ENCODE measurements at places on chromosomes 16 and 17.

- no peak overlapping the region for H3K27ac ChIP-seq
- DNase-seq: no peak
- H3K36me3 ChIP-seq: no peaks in the 10 kb centered on the region
- H3K4me3 ChIP-seq: no peak overlapping the region
- peaks cover 19% of the 10 kb centered on the region for H3K27me3 ChIP-seq
Observed at GRCh38 chr16:58377932-58378331, 14.3 kb upstream of the GINS3 start.

DNA sequence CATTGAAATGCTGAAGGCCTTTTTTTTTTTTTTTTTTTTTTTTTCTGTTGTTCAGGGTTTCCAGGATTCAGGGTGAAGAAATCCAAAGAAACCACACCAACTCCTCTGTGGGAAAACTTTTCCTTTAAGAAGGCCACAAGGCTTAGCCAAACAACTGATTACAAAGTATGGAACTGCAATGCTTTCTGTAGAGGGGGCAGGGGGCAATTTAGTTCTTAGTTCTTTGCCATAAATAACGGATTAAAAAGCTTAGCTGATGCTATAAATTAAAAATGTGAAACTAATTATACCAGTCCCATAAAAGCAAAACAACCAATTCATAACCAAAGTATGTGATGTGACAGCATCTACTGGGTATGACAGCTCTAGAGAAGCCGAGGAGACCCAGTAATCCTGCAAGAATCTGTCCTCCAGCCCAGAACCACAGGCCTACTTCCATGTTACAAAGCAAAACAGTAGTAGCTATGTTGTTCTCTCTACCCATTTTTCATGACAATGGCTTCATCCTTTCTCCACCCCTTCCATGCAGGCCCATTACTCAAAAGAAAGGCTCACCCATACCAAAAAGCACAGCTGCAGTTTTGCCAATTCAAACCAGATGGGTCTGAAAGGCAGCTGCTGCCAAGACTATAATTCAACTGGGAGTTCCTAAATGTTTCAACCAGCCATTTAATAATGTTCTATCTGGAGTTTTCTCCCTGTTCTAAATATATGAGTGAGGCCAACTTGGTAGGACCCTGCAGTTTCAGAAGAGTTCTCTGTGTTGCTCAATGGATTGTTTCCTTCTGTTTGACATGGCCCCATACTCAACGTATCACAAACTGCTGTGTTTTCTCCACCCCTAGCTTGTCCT is 167.1 kb upstream of the ZFHX3 start:
- no peak overlapping the region for H3K4me3 ChIP-seq
- H3K27me3 ChIP-seq: no peaks in the 10 kb centered on the region
- H3K27ac ChIP-seq: no peak overlapping the region

DNA sequence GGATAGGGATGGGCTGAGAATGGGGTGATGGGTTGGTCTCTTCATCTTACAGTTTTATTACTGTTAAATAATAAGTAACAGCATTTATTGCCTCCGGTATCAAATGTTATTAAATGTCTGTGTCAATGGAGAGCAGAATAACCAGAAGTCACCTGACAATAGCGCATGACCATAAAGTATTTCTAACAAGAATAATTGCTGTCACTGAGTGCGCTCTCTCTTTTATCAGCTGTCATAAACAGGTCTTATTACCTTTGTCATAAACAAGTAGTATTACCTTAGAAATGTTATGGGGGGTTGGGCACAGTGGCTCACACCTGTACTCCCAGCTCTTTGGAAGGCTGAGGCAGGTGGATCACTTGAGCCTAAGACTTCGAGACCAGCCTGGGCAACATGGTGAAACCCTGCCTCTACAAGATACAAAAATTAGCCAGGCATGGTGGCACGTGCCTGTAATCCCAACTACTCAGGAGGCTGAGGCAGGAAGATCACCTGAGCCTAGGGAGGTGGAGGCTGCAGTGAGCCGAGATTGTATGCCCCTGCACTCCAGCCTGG is 120.6 kb downstream of the MAP2K6 start:
- H3K27me3 ChIP-seq: no peaks in the 10 kb centered on the region
- H3K36me3 ChIP-seq: peaks cover 8% of the 10 kb centered on the region
- no peak for DNase-seq

- no peaks in the 10 kb centered on the region for H3K36me3 ChIP-seq
- DNase-seq: no peak
- H3K27me3 ChIP-seq: no peaks in the 10 kb centered on the region
- no peak overlapping the region for H3K27ac ChIP-seq
- H3K4me1 ChIP-seq: no peaks in the 10 kb centered on the region
Observed at GRCh38 chr17:50080096-50080480, 15.1 kb upstream of the PDK2 start.

GRCh38 chr17:80615376-80615775 is 70.7 kb downstream of the RPTOR start:
- peaks cover 50% of the 10 kb centered on the region for H3K4me1 ChIP-seq
- H3K4me3 ChIP-seq: no peak overlapping the region
- H3K27me3 ChIP-seq: no peaks in the 10 kb centered on the region

DNA sequence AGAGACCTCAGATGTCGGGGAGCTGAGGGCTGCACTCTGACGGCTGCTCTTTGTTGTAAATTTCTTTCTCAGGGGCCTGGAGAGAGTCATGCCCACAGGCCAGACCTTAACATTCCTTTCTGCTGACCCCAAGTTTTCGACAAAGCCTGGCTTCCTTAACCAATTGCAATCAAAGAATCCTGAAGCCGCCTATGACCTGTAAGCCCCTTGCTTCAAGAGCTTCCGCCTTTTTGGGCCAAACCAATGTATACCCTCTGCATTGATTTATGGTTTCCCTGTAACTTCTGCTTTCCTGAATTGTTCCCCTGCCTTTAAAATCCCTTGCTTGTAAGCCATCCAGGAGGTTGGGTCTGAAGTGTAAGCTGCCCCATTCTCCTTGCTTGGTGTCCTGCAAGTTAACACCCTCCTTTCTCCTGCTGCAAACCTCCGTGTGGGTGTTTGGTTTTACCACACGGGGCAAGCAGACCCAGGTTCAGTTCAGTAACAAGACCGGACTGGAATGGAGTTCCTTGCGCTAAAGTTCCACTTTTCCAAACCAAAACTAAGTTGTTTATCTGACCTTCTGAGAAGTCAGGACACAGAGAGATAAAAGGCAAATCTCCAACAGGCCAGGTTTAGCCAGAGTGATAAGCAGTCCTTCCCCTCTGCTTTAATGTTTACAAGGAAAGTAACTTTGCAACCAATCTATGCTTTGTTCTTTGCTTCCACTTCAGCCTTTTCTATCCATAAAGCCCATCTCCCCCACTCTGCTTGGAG is 141.6 kb downstream of the KCNJ12 start:
- DNase-seq: no peak
- no peak overlapping the region for H3K4me3 ChIP-seq
- no peak overlapping the region for H3K27ac ChIP-seq
- H3K36me3 ChIP-seq: no peaks in the 10 kb centered on the region
- peaks cover 44% of the 10 kb centered on the region for H3K27me3 ChIP-seq

- H3K36me3 ChIP-seq: peaks cover 67% of the 10 kb centered on the region
- no peak overlapping the region for H3K4me3 ChIP-seq
- no peaks in the 10 kb centered on the region for H3K27me3 ChIP-seq
- peaks cover 40% of the 10 kb centered on the region for H3K4me1 ChIP-seq
- H3K27ac ChIP-seq: no peak overlapping the region
- no peak for DNase-seq
Observed at GRCh38 chr16:27226976-27227705, 23.8 kb downstream of the KDM8 start.

GRCh38 chr16:66270333-66270927 is 96.1 kb upstream of the CDH5 start:
- H3K27me3 ChIP-seq: peaks cover 24% of the 10 kb centered on the region
- no peak overlapping the region for H3K27ac ChIP-seq

- no peak overlapping the region for H3K4me3 ChIP-seq
- no peaks in the 10 kb centered on the region for H3K4me1 ChIP-seq
- DNase-seq: no peak
- no peaks in the 10 kb centered on the region for H3K36me3 ChIP-seq
Observed at GRCh38 chr16:23279721-23280153, 22.4 kb upstream of the SCNN1B start.

DNA sequence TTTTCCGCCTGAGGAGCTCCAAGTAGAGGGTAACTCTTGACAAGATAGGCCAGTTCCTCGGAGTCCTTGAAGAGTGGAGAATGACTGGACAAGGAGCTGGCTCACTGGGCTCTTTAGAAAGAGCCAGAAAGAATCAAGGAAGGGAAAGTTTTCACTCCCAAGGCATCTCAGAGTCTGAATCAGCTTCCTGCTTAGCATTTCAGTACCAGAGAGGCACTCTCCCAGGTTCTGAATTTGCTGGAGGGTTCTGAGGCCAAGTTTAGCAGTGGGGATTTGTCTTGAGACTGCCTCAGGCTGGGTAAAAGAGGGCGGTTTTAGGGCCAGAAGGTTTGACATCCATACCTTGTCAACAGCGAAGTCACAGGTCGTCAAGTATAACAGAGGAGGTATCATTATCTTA is 25.5 kb downstream of the GP2 start:
- H3K4me1 ChIP-seq: no peaks in the 10 kb centered on the region
- DNase-seq: no peak
- no peak overlapping the region for H3K27ac ChIP-seq
- no peaks in the 10 kb centered on the region for H3K27me3 ChIP-seq
- no peaks in the 10 kb centered on the region for H3K36me3 ChIP-seq

DNA sequence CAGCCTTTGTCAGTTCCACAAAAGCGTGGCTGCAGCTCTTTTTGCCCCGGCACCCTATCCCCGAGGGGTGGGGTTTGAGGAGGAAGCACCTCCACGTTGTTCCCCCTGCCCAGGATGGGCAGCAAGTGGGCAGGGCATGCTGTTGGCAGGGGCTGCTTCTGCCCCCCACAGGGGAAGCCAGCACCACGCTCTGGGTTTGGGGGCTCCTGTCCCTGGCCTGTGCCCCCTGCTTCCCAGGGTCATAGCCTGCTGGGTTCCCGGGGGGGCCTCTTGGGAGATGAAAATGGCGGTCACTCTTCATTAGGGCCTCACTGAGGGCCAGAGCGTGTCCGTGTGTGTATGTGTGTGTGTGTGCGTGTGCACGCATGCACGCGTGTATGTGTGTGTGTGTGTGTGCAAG is 22.8 kb downstream of the LASP1 start:
- H3K36me3 ChIP-seq: peaks cover 73% of the 10 kb centered on the region
- no peak overlapping the region for H3K4me3 ChIP-seq
- H3K27me3 ChIP-seq: no peaks in the 10 kb centered on the region
- peak overlapping the region; percentile 28 for H3K27ac ChIP-seq
- H3K4me1 ChIP-seq: peaks cover 60% of the 10 kb centered on the region

- no peak overlapping the region for H3K27ac ChIP-seq
- peaks cover 19% of the 10 kb centered on the region for H3K36me3 ChIP-seq
- peak overlapping the region; percentile 49 for H3K4me3 ChIP-seq
- DNase-seq: no peak
Observed at GRCh38 chr17:68182011-68182306, 65.9 kb upstream of the AMZ2 start.

DNA sequence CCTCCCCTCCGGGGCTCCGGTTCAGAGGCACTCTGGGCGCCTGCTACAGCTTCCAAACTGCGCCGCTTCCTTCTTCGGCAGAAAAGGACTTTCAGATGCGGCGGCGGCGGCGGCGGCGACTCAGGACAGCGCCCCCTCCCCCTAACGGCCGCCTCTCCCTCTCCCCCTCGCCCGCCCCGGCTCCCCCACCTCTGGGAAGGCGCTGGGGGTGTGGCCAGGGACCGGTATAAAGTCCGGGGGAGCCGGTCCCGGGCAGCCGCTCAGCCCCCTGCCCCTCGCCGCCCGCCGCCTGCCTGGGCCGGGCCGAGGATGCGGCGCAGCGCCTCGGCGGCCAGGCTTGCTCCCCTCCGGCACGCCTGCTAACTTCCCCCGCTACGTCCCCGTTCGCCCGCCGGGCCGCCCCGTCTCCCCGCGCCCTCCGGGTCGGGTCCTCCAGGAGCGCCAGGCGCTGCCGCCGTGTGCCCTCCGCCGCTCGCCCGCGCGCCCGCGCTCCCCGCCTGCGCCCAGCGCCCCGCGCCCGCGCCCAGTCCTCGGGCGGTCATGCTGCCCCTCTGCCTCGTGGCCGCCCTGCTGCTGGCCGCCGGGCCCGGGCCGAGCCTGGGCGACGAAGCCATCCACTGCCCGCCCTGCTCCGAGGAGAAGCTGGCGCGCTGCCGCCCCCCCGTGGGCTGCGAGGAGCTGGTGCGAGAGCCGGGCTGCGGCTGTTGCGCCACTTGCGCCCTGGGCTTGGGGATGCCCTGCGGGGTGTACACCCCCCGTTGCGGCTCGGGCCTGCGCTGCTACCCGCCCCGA is at the start of gene IGFBP4:
IGFBP4 (plus strand) TSS at position 255 of the 792 bp plus-strand sequence; CDS start at position 541, 286 bp downstream.
- peak within 1 kb of the TSS; percentile 89 for H3K27ac ChIP-seq
- H3K4me1 ChIP-seq: peaks cover 36% of the 10 kb centered on the region
- H3K36me3 ChIP-seq: peaks cover under 1% of the 10 kb centered on the region
- H3K27me3 ChIP-seq: no peaks in the 10 kb centered on the region
- H3K4me3 ChIP-seq: peak within 1 kb of the TSS; percentile 84

- H3K27me3 ChIP-seq: no peaks in the 10 kb centered on the region
- peaks cover 29% of the 10 kb centered on the region for H3K4me1 ChIP-seq
- DNase-seq: no peak
- H3K27ac ChIP-seq: no peak overlapping the region
- H3K36me3 ChIP-seq: peaks cover 3% of the 10 kb centered on the region
- H3K4me3 ChIP-seq: no peak overlapping the region
Observed at GRCh38 chr17:69761767-69762321, 313.2 kb upstream of the KCNJ16 start.

DNA sequence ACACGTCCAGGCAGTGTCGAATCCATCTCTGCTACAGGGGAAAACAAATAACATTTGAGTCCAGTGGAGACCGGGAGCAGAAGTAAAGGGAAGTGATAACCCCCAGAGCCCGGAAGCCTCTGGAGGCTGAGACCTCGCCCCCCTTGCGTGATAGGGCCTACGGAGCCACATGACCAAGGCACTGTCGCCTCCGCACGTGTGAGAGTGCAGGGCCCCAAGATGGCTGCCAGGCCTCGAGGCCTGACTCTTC is 7.2 kb upstream of the CD68 start:
- peaks cover 43% of the 10 kb centered on the region for H3K4me1 ChIP-seq
- no peaks in the 10 kb centered on the region for H3K27me3 ChIP-seq
- H3K4me3 ChIP-seq: peak overlapping the region; percentile 93
- peak overlapping the region; percentile 91 for H3K27ac ChIP-seq

All from activated T-helper 2 cell treated with anti-CD3 and anti-CD28 coated beads, Interferon-gamma antibody, Interleukin-2, Interleukin-4, amounts not matched to agents 10 μg/mL and 5 μg/mL and 100 μg/mL, durations not matched to agents 14 hours and 24 hours and 36 hours (primary cell).